ENCODE measurements at places on chromosomes 16 and 17.

GRCh38 chr17:64075913-64076312 lies 54.0 kb downstream of the ERN1 start:
- DNase-seq, result no peak

DNA sequence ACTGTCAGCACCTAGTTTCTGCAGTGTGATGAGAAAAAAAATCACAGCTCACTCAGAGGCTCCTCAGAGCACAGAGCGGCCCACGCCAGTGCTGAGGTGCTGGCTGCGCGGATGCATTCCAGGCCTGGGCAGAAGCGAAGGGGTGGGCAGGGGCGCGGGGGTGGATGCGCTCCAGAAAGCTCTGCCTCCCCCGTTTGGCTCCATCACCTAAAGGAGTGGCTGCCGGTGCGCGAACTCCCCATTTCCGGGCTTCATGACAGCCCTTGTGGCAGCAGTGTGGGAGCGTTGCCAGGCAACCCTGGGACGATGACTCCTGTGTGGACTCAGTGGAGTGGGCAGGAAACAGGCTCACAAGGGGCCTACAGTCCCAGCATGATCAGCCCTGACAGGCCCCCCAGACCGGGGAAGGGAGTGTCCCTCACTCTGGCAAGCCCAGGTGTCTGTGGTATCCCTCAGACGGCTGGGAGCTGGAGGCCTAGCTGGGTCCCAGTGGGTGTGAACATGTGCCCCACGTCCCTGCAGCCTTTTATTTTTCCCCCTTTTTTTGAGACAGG lies 32.8 kb upstream of the NUDT16L1 start:
- DNase-seq, result no peak

DNA sequence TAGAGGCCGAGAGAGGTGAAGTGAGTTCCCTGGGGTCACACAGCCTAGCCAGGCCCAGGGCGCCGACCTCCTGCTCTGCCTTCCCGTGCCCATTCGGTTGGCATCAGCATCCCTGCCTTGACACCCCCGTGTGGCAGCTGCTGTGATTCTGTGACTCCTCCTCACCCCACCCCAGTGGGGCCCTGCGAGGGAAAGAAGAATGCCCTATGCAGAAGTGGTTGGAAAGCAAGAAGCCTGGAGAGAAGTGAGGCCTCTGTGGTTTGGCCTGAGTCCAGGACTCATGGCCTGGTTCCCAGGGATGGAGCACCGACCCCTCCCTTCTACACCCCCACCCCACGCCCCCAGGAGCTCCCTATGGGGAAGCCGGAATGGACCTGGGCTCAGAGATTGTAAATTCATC lies 296.2 kb downstream of the SEC14L1 start:
- DNase-seq, result no peak

GRCh38 chr16:1865902-1866690 lies 5.9 kb downstream of the MEIOB start:
- no peak for DNase-seq

- DNase-seq, result peak; percentile 32
Measured at GRCh38 chr17:5422505-5422904, 2.5 kb downstream of the RPAIN start.

- no peak for DNase-seq
Measured at GRCh38 chr16:64478252-64478906, 643.5 kb downstream of the CDH11 start.

GRCh38 chr16:3819746-3820724 lies 60.5 kb downstream of the CREBBP start:
- peak; percentile 89 for DNase-seq

DNA sequence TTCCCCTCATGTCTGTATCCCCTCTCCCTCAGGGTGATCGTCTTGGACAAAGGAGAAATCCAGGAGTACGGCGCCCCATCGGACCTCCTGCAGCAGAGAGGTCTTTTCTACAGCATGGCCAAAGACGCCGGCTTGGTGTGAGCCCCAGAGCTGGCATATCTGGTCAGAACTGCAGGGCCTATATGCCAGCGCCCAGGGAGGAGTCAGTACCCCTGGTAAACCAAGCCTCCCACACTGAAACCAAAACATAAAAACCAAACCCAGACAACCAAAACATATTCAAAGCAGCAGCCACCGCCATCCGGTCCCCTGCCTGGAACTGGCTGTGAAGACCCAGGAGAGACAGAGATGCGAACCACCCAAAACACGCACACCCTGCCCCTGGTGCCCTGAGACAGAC lies 82.2 kb downstream of the ABCC6 start:
- DNase-seq, result no peak

DNA sequence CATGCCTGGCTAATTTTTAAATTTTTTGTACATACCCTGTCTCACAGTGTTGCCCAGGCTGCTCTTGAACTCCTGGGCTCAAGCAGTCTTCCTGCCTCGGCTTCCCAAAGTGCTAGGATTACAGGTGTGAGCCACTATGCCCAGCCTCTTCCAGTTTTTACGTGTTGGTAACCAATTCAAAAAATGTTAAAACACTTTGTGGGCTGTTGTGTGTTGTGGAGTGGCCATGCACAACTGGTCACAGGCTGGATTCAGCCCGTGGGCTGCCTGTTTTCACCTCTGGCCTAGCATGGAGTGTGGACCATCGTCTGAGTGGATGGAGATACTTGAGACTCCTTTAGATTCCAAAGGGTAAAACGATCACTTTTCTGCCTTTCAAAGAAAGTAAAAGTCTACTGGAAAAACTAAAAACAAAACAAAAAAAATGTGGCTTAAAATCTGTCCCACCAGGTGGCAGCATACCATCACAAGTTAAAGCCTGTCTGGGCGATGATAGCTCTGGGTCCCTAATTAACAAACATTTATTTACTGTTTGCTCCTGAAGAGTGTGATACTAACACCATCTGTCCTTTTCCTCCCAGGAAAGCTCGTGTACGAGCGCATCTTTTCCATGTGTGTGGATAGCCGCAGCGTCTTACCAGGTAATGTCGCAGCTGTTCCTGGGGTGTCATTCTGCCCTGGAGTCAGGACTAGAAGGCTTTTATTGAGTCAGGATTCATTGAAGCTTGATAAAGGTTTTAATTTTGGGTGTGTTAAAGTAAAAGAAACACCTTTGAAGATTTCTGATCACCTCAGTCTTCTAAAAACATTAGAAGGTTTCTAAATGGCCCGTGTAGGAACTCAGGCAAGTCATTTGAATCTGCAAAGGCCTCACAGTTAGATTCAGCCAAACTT lies 45.8 kb downstream of the VPS35L start:
- peak; percentile 30 for DNase-seq

GRCh38 chr17:63395075-63395805 lies 50.9 kb downstream of the CYB561 start:
- DNase-seq, result no peak

DNA sequence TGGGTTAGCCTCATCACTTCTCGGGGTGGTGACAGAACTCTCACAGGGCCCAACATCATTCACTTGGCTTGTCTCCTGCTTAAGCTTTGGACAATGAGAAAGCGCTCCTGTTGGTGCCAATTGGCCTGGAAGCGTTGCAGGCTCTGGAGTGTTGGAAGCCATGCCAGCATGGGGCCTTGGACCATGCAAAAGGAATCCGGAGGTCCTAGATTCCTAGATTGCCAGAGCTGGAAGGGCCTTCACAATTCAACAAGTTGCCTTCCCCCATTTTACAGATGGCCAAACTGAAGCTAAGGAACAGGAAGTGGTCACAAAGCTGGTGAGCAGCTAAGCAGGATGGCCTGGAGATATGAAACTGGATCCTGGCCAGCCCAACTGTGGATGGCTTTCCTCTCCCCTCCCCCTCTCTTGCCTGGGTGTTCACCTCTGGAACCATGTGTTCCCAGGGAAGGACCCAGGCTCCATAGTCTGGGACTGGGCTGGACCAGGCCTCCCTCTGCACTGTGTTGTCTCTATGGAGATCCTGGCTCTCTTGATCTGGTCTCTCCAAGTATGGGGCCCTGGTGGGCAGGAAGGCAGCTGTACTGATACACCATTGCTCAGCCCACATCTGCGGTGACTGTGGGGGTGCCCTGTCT lies 6.0 kb upstream of the IGFBP4 start:
- no peak for DNase-seq

DNA sequence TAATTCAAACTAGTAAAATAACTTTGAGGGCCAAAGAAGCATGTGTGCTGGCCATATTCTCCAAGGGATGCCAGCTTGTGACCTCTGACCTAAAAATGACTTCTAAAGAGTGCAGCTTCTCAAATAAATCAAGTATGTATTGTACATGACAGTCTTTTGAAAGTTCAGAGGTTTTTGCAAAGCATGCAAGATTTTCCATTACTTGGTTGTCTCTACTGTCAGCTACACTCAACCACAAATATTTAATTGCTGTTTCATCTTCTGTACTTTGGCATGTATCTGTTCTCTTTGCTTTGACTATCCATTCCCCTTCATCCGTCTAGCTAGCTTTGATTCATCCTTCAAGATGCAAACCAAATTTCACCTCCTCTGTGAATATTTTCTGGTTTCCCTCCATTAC lies 121.9 kb upstream of the HS3ST2 start:
- no peak for DNase-seq

Data from hematopoietic multipotent progenitor cell treated with erythropoietin and hydrocortisone succinate and interleukin-3 and kit ligand, for 15 days (in vitro differentiated cells).